Activated CD4-positive, alpha-beta memory T cell treated with anti-CD3 and anti-CD28 coated beads for 36 hours (primary cell): ENCODE measurements at places on chromosomes 4 and X. TPM values are rescaled to one million over a fixed set of nuclear protein-coding genes. Genes with fewer than 3 reads are reported as not detected.

GRCh38 chr4:151865744-151866591 lies 105.2 kb upstream of the GATB start:
- no peak overlapping the region for H3K27ac ChIP-seq
- H3K27me3 ChIP-seq = no peaks in the 10 kb centered on the region
- H3K36me3 ChIP-seq = no peaks in the 10 kb centered on the region
- no peak for DNase-seq

RASSF6 gene
- not detected for total RNA-seq

GRCh38 chr4:55729351-55730279 lies 90.0 kb upstream of the EXOC1L start:
- no peaks in the 10 kb centered on the region for H3K4me1 ChIP-seq
- no peak overlapping the region for H3K27ac ChIP-seq
- no peak for DNase-seq
- peaks cover 16% of the 10 kb centered on the region for H3K27me3 ChIP-seq

ZNF732 gene
- total RNA-seq = not detected

- H3K27me3 ChIP-seq = peaks cover 33% of the 10 kb centered on the region
- DNase-seq = no peak
- H3K4me1 ChIP-seq = peaks cover 6% of the 10 kb centered on the region
- H3K27ac ChIP-seq = no peak overlapping the region
Measured at GRCh38 chrX:2578864-2579263, 78.1 kb upstream of the DHRSX start.

PABPC1L2A gene
- not detected for total RNA-seq

DNA sequence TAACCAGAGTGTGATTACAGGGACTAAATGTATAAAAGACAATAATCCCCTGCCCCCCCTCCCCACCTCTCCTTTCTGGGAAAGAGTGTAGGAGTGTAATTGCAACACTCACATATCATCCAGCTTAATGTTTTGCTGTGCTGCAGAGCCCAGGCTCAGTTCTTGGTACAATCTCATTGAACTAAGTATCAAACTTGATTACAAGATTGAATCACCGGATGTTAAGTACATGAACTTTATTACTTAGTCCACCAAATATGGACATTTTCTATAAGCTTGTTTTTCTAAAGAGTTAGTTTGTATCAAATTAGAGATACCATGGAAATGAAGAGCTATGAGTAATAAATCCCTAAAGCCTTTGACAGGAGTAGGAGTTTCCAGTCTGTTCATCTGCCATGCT lies 559.1 kb downstream of the ZNF674 start:
- H3K4me1 ChIP-seq = no peaks in the 10 kb centered on the region
- no peak for DNase-seq
- H3K27ac ChIP-seq = no peak overlapping the region
- H3K36me3 ChIP-seq = no peaks in the 10 kb centered on the region
- no peak overlapping the region for H3K4me3 ChIP-seq

GRCh38 chrX:113384628-113385027 lies 544.0 kb upstream of the AMOT start:
- no peaks in the 10 kb centered on the region for H3K4me1 ChIP-seq
- no peak for DNase-seq
- H3K4me3 ChIP-seq = no peak overlapping the region
- H3K36me3 ChIP-seq = no peaks in the 10 kb centered on the region

GRCh38 chr4:140300271-140300970 lies 73.0 kb upstream of the SCOC start:
- no peak overlapping the region for H3K27ac ChIP-seq
- DNase-seq = peak; percentile 9
- H3K4me3 ChIP-seq = no peak overlapping the region
- no peaks in the 10 kb centered on the region for H3K36me3 ChIP-seq
- H3K27me3 ChIP-seq = peaks cover 10% of the 10 kb centered on the region

CABS1 gene
- total RNA-seq = not detected

DNA sequence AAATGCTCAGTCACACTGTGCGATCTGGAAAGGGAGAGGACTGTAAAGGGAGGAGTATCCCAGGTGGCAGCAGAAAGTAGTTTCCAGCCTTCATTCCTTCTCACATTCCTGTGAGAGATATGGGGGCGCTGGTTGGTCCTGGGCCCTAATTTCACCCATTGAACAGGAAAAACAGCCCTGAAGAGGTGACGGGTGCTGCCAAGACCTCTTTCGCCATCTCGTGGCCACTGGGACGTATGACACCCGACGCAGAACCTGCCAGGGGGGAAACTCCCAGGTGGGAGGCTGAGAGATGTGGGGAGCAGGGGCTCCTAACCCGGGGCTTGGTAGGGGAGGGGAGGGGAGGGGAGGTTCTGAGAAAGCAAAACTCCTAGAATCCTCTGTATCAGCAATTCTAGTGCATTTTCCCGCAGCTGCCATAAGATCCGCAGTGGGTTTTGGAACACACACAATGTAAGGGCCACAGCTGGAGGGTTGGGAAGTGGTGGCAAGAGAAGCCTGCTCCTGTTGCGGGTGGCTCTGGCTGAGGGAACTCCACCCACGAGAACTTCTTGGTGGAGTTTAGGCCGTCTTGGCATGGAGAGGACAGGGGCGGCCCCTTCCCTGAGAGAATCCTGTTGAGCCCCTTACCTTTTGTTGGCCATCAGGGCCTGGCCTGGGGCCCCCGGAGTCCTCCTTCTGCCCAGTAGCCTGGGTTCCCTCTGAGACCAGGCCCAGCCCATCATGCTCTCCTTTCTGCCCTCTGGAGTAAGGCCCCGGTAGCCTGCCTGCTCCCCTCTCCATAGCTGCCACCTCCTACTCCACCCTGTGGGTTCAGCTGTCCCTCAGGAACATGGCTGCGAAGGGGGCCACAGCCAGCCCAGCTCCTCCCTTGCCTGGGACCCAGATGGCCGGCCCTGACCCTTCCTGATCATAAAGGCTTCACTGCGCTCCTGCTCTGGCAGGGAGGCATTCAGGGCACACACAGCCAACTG lies 134.1 kb downstream of the OR13H1 start:
- H3K4me3 ChIP-seq = no peak overlapping the region
- no peaks in the 10 kb centered on the region for H3K36me3 ChIP-seq
- DNase-seq = peak; percentile 35
- H3K4me1 ChIP-seq = no peaks in the 10 kb centered on the region
- no peak overlapping the region for H3K27ac ChIP-seq

DNA sequence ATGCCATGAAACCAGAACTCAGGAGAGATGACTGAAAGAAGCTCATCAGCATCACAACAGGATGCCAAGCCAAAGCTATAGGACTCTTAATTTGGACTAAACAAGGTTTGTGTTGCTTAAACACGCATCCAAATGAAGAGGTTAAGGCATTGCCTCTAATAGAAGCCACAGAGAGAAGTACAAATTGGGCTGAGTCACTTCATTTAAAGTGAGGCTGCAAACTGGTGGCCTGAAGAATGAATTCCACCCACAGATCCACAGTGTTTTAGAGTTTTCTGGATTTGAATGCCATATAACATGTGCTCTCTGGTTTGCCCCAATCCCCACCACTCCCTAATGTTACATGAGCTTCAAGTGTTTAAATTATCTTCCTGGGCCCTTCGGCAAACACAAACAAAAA lies 103.5 kb downstream of the FIP1L1 start:
- no peak for DNase-seq
- H3K36me3 ChIP-seq = no peaks in the 10 kb centered on the region
- no peak overlapping the region for H3K4me3 ChIP-seq
- peaks cover 18% of the 10 kb centered on the region for H3K27me3 ChIP-seq
- no peaks in the 10 kb centered on the region for H3K4me1 ChIP-seq

DNA sequence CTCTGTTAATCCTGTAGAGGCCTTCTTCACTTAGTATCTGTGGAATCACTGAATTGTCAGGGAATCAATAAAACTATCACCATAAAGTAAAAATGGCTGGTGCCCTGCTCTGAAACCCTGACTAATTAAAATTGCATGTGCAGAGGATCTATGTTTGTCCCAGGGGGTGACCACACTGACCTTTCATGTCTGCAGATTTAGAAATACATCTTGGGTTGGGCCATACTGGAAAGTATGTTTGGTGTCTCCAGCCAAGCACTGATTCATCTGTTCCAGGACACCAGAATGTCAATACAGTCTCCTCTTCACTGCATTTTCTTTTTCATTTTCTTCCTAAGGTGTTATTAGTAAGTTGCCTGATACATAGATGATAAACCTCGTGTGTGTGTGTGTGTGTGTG lies 490.9 kb upstream of the INTU start:
- DNase-seq = no peak
- no peaks in the 10 kb centered on the region for H3K36me3 ChIP-seq
- no peaks in the 10 kb centered on the region for H3K4me1 ChIP-seq
- no peaks in the 10 kb centered on the region for H3K27me3 ChIP-seq

DNA sequence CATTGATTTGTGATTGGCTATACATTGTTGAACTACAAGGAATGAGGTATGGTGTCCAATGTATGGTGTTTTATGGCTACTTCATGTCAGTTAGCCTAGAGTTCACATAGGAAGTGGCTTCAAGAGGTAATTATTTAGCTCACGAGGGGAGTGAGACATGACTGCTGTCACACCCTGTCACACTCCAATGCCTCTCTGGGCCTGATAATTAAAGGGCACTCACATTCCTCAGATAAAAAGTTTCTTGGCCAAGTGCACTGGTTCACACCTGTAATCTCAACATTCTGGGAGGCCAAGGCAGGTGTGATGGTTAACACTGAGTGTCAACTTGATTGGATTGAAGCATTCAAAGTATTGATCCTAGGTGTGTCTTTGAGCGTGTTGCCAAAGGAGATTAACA lies 65.0 kb upstream of the DDX60 start:
- DNase-seq = no peak
- H3K27ac ChIP-seq = no peak overlapping the region
- H3K4me3 ChIP-seq = no peak overlapping the region
- peaks cover 33% of the 10 kb centered on the region for H3K36me3 ChIP-seq

BMP3 gene
- total RNA-seq = not detected

ATP2B3 gene
- not detected for total RNA-seq

SYNPO2 gene
- 0.12 TPM for total RNA-seq

- DNase-seq = peak; percentile 59
- H3K4me1 ChIP-seq = peaks cover 8% of the 10 kb centered on the region
- no peak overlapping the region for H3K27ac ChIP-seq
Measured at GRCh38 chrX:70592091-70592490, 147.5 kb downstream of the DLG3 start.

GRCh38 chrX:135596495-135596894 lies 76.0 kb downstream of the INTS6L start:
- H3K27me3 ChIP-seq = peaks cover 3% of the 10 kb centered on the region
- no peak overlapping the region for H3K27ac ChIP-seq
- peak; percentile 58 for DNase-seq
- no peaks in the 10 kb centered on the region for H3K4me1 ChIP-seq

- H3K27ac ChIP-seq = no peak overlapping the region
- H3K27me3 ChIP-seq = peaks cover 20% of the 10 kb centered on the region
- H3K4me3 ChIP-seq = no peak overlapping the region
- DNase-seq = no peak
Measured at GRCh38 chr4:154604696-154605200, 7.7 kb downstream of the FGG start.

DCAF4L1 gene
- 0.17 TPM for total RNA-seq

CYSLTR1 gene
- total RNA-seq = 1.8 TPM

FRMD7 gene
- not detected for total RNA-seq

GRCh38 chr4:133129237-133129636 lies 19.9 kb upstream of the PCDH10 start:
- H3K27ac ChIP-seq = no peak overlapping the region
- H3K27me3 ChIP-seq = no peaks in the 10 kb centered on the region
- DNase-seq = no peak
- no peak overlapping the region for H3K4me3 ChIP-seq

DNA sequence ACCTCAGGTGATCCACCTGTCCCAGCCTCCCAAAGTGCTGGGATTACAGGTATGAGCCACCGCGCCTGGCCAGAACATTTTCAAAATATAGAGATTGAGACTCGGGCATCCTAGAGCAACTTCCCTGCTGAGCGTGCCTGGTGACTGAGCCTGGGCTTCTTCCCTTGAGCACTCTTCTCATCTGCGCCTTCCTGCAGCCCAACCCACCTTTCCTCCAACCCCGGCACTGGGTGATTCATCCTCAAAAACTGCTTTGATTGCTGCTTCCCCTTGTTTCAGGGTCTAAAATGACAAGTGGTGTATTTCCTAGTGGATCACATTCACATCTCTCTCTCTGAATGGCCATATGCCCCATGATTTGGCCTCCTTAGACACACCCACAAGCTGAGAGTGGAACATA lies 37.8 kb downstream of the PHKA2 start:
- H3K4me3 ChIP-seq = no peak overlapping the region
- peaks cover 8% of the 10 kb centered on the region for H3K36me3 ChIP-seq
- H3K4me1 ChIP-seq = no peaks in the 10 kb centered on the region
- H3K27ac ChIP-seq = no peak overlapping the region

GRCh38 chr4:17771284-17771908 lies 10.0 kb downstream of the FAM184B start:
- DNase-seq = no peak
- no peaks in the 10 kb centered on the region for H3K4me1 ChIP-seq
- H3K27me3 ChIP-seq = peaks cover 4% of the 10 kb centered on the region
- no peak overlapping the region for H3K4me3 ChIP-seq

GRCh38 chr4:173591760-173592159 lies 61.7 kb upstream of the HAND2 start:
- no peak overlapping the region for H3K4me3 ChIP-seq
- no peak for DNase-seq
- H3K27me3 ChIP-seq = peaks cover 4% of the 10 kb centered on the region
- no peaks in the 10 kb centered on the region for H3K4me1 ChIP-seq
- no peaks in the 10 kb centered on the region for H3K36me3 ChIP-seq
- H3K27ac ChIP-seq = no peak overlapping the region

DNA sequence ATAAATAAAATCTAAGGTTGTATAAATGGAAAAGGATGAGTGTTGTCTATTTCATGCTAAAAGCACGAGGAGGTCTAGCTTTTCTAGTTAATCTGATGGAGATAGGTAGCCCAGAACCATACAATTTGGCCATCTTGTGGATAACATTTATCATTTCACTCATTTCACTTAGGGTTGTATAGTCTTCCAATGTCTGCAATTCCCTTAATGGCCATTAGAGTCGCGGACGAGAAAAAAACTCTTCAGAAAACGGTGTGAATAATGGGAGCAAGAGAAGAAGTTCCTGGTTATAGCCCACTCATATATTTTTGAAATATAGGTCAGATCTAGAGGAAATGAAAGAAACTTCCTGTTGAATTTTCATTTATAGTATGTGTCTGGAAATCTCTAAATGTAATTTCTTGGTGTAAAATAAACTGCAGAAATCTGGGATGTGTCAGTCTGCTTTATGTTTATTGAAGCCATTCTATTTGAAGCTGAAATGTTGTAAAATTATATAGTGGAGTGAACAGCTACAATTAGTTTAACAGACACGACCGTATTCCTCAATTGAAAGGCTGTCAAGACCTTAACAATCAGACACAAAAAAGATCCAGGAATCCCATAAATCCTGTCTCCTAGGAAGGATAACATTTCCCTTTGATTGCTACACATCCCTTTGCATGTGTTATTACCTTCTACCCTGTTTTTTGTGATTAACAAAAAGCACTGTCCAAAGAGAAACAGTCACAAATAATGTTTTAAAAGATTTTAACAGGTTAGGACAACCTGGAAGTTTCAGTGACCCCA lies 47.7 kb upstream of the MGST2 start:
- H3K4me1 ChIP-seq = no peaks in the 10 kb centered on the region
- no peak for DNase-seq
- H3K27ac ChIP-seq = no peak overlapping the region
- no peaks in the 10 kb centered on the region for H3K36me3 ChIP-seq
- no peak overlapping the region for H3K4me3 ChIP-seq
- no peaks in the 10 kb centered on the region for H3K27me3 ChIP-seq
